Prostate gland (tissue), 2 donors: ENCODE measurements at places on chromosomes 5 and 9. TPM values are rescaled to one million over a fixed set of nuclear protein-coding genes. Genes with fewer than 3 reads are reported as not detected.
A peak's percentile ranks its signal among the peaks of the same experiment; 100 is the strongest.

- no peak overlapping the region for H3K4me3 ChIP-seq
- no peaks in the 10 kb centered on the region for H3K27me3 ChIP-seq
- H3K4me1 ChIP-seq, result no peaks in the 10 kb centered on the region
- no peak for DNase-seq
- no peak overlapping the region for H3K27ac ChIP-seq
Measured at GRCh38 chr5:76808141-76808691, 10.6 kb upstream of the F2RL1 start.

DNA sequence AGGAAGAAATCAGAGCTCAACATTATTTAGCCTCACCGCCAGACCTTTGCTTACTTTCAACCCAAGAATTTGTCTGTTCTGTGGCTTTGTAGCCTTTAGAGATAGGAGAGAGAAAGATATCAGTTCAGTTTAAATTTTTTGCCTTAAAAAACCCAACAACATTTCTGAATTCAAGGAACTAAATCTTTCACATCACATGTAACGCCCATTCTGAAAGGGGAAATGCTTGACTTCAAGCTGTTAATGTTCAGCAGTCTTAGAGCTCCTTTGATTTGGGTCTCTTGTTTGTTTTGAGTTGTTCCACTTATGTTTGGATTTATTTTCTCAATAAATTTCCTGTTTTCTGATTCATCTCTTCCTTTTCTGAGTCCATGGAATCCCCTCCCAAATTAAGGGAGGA is 294.5 kb downstream of the ARHGAP26 start:
- no peaks in the 10 kb centered on the region for H3K27me3 ChIP-seq
- DNase-seq, result no peak
- no peaks in the 10 kb centered on the region for H3K36me3 ChIP-seq
- H3K27ac ChIP-seq, result no peak overlapping the region

DNA sequence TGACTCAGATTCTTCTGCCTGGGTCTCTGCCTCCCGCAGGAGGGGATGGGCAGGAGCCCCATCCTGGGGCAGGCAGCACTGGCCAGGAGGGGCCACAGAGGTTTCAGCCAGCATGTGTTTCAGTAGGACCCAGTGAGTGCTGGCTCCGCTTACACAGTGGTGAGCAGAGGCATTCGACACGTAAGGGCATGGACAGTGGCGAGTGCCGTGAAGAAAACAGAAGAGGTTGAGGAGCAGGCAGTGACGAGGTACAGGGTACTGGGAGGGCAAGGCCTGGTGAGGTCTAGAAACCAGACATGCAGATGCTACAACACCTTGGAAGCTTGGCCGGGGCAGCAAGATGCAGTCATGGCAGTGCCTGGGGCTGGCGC is 41.5 kb downstream of the CACNA1B start:
- no peaks in the 10 kb centered on the region for H3K4me1 ChIP-seq
- no peak overlapping the region for H3K4me3 ChIP-seq
- H3K36me3 ChIP-seq, result no peaks in the 10 kb centered on the region
- H3K27ac ChIP-seq, result no peak overlapping the region
- no peaks in the 10 kb centered on the region for H3K27me3 ChIP-seq

DNA sequence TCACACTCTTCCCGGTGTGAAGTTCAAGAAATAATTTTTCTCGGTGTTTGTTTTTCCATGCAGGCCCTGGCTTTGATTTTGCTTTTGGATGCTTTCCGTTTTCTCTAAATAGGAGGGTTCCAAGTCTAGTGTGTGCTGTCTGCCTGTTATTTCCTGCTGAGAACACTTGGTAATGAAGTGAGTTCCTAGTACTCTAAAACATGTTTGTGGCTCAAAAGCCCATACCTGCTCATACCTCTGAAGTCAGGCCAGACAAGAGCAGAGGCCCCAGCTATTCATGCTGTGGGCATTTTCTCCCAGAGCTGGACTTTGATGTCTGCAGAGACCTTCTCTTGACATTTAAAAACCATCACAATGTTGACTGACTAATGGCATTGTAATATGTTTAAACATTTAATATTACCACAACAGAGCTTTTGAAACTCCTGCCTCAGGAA is 211.2 kb downstream of the GOLPH3 start:
- no peak overlapping the region for H3K4me3 ChIP-seq
- no peaks in the 10 kb centered on the region for H3K27me3 ChIP-seq
- H3K27ac ChIP-seq, result peak overlapping the region; percentile 17
- H3K36me3 ChIP-seq, result no peaks in the 10 kb centered on the region
- no peak for DNase-seq
- peaks cover 6% of the 10 kb centered on the region for H3K4me1 ChIP-seq

GRCh38 chr5:173140769-173141168 is 3.6 kb upstream of the BNIP1 start:
- no peak for DNase-seq
- H3K27ac ChIP-seq, result no peak overlapping the region
- H3K27me3 ChIP-seq, result no peaks in the 10 kb centered on the region
- no peaks in the 10 kb centered on the region for H3K4me1 ChIP-seq
- H3K36me3 ChIP-seq, result no peaks in the 10 kb centered on the region

GRCh38 chr5:137935190-137935589 is 45.9 kb downstream of the PKD2L2 start:
- no peaks in the 10 kb centered on the region for H3K4me1 ChIP-seq
- H3K36me3 ChIP-seq, result no peaks in the 10 kb centered on the region
- H3K4me3 ChIP-seq, result no peak overlapping the region
- DNase-seq, result no peak

DNA sequence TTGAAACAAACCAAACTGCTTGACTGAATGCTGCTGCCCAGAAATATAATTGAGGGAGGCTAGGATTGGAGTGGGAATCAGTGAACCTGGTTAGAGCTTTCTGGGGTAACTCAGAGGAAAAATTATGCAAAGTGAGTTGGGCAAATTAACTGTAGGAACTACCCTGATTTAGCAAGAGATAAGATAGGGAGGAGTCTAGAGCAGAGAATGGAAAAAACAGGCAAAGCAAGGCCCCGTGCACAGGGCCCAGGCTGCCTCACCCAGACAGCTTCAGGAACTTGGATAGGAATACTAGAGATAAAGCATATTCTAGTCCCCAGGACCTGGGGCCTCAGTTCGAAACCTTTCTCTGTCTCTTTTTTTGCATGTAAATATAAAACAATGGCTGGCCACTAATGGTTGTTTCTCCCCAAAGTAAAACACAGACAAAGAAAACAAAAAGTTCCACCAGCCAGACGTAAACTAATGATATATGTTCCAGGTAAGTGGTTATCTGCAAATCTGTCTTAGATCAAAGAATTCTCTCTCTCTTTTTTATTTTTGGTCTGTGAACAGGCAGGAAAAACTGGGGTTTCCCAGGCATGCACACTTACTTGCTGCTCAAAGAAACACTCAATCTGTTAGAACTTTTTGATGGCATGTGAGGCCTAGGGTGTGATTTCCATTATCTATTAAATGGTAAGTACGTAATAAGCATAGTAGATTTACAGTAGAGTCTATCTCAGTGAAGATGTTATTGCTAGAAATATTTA is 168.1 kb upstream of the MAP3K1 start:
- H3K4me3 ChIP-seq, result no peak overlapping the region
- no peak for DNase-seq
- no peaks in the 10 kb centered on the region for H3K4me1 ChIP-seq
- no peaks in the 10 kb centered on the region for H3K36me3 ChIP-seq
- no peaks in the 10 kb centered on the region for H3K27me3 ChIP-seq

DNA sequence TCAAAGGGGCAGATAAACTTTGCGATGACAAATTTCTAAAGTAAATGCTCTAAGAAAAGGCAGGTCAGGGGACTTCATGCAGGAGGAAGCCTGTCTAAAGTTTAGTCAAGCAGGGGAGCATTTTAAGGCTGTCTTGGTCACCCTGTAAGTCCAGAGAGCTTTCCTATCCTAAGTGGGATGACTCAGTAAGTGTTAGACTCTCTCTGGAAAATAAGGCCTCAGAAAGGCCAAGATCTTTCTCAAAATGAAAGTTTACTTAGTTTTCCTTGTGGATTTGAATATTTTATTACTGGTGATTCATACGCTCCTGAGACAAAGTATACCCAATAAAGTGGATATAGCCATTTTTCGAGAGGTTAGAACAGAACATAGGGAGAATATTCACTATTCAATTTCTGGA is 806.9 kb upstream of the CDH9 start:
- no peaks in the 10 kb centered on the region for H3K4me1 ChIP-seq
- H3K36me3 ChIP-seq, result no peaks in the 10 kb centered on the region
- H3K27me3 ChIP-seq, result no peaks in the 10 kb centered on the region
- no peak for DNase-seq

GRCh38 chr5:94564812-94565211 is 53.6 kb downstream of the KIAA0825 start:
- H3K4me3 ChIP-seq, result no peak overlapping the region
- H3K4me1 ChIP-seq, result no peaks in the 10 kb centered on the region
- no peak overlapping the region for H3K27ac ChIP-seq
- no peak for DNase-seq
- no peaks in the 10 kb centered on the region for H3K36me3 ChIP-seq
- H3K27me3 ChIP-seq, result no peaks in the 10 kb centered on the region

GRCh38 chr5:141477815-141478214 is 2.0 kb downstream of the PCDHGC3 start:
- H3K4me3 ChIP-seq, result peak overlapping the region; percentile 50
- no peak overlapping the region for H3K27ac ChIP-seq
- H3K4me1 ChIP-seq, result peaks cover 2% of the 10 kb centered on the region
- no peaks in the 10 kb centered on the region for H3K27me3 ChIP-seq
- no peaks in the 10 kb centered on the region for H3K36me3 ChIP-seq

GRCh38 chr5:9094582-9094981 is 451.3 kb downstream of the SEMA5A start:
- no peaks in the 10 kb centered on the region for H3K27me3 ChIP-seq
- H3K4me1 ChIP-seq, result no peaks in the 10 kb centered on the region
- H3K36me3 ChIP-seq, result no peaks in the 10 kb centered on the region
- no peak for DNase-seq
- no peak overlapping the region for H3K27ac ChIP-seq
- H3K4me3 ChIP-seq, result no peak overlapping the region

- H3K36me3 ChIP-seq, result no peaks in the 10 kb centered on the region
- no peak overlapping the region for H3K27ac ChIP-seq
Measured at GRCh38 chr5:60830581-60831127, 13.4 kb downstream of the ELOVL7 start.

DNA sequence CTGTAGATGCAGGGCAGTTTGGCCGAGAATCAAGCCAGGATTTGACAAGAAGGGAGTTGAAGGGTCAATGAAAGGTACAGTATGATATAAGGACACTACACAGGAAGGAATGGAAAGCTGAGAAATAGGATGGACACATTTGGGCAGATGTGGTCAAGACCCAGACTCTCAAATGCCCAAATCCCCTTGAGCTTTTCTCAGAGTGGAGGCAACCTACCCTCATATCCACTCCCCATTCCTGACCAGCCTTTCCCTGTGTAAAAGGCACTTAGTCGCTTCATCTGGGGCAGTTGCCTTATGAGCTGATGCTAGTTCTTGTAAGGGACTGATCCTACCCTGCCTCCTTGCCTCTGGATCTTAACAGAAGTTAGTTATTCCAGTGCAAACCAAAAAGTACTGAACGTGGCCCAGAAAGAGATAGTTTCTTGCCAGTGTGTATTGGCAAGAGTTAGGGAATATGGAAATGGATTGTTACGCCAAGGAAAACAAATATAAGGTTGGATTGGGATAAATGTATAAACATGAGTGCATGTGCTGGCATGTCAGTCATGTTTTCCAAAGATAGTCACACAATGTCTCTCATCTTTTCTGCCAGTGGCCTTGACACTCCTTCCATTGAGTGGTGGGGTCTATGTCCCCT is 4.1 kb upstream of the MCCC2 start:
- H3K4me3 ChIP-seq, result no peak overlapping the region
- DNase-seq, result peak; percentile 50
- H3K4me1 ChIP-seq, result peaks cover 9% of the 10 kb centered on the region
- no peaks in the 10 kb centered on the region for H3K36me3 ChIP-seq

DNA sequence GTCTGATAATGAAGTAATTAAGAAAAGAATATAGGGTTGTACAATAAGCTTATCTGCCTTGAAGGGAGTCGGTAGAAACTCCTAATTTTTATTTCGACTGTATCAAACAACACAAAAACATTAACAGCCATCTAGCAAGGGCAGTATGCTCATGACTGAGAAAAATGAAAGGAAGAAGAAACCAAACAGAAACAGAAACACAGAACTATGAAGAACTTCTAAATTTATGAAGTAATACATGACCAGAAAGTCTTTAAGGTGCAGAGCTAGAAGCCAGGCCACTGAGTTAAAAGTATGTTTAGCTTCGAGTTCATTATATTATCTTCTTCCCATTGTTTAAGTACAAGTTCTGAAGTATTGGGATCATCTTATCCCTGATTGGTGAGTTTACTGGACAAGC is 367.3 kb upstream of the C9orf72 start:
- H3K27ac ChIP-seq, result no peak overlapping the region
- no peaks in the 10 kb centered on the region for H3K27me3 ChIP-seq
- H3K4me1 ChIP-seq, result no peaks in the 10 kb centered on the region
- DNase-seq, result no peak
- H3K4me3 ChIP-seq, result no peak overlapping the region

DNA sequence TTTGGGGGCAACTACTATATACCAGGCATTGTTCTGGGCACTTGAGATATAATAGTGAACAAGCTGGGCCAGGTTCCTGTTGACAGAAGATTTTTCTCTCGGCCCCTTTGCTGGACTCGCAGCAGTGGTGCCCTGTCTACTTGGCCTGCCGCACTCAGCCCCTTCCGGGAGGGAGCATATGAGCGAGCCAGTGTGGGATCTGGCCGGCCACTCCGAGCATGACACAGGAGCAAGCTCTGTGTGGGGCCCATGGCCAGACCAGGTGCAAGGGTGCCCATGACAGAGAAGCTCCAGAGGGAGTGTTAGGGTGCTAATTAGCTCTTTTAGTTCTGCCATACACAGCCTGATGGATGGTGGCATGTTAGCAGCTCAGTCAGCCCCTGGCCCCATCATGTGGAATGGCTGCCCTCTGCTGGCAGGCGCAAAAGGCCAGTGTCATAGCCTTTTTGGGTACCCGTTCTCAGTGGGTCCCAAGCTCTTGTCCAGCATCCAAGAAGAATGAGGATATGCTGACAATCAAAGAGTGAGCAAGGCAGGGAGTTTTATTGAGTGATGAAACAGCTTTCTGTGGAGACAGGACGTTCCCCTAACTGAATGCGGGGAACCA is 9.3 kb upstream of the KIF4B start:
- no peak overlapping the region for H3K27ac ChIP-seq
- no peaks in the 10 kb centered on the region for H3K4me1 ChIP-seq
- no peak overlapping the region for H3K4me3 ChIP-seq

GRCh38 chr5:54915466-54916027 is 69.8 kb downstream of the ESM1 start:
- no peaks in the 10 kb centered on the region for H3K4me1 ChIP-seq
- no peak overlapping the region for H3K4me3 ChIP-seq
- H3K36me3 ChIP-seq, result no peaks in the 10 kb centered on the region
- DNase-seq, result no peak
- no peak overlapping the region for H3K27ac ChIP-seq

- no peak overlapping the region for H3K4me3 ChIP-seq
- H3K36me3 ChIP-seq, result no peaks in the 10 kb centered on the region
- H3K27me3 ChIP-seq, result no peaks in the 10 kb centered on the region
- no peaks in the 10 kb centered on the region for H3K4me1 ChIP-seq
- no peak overlapping the region for H3K27ac ChIP-seq
Measured at GRCh38 chr5:144503123-144503522, 332.4 kb downstream of the KCTD16 start.

GRCh38 chr5:79513704-79514390 is at the start of gene HOMER1:
Gene HOMER1 (minus strand): TSS chr5:79514134. CDS start chr5:79512774, 1,360 bp downstream.
- no peaks in the 10 kb centered on the region for H3K36me3 ChIP-seq
- peak within 1 kb of the TSS; percentile 95 for H3K27ac ChIP-seq
- H3K4me3 ChIP-seq, result peak within 1 kb of the TSS; percentile 82
- peak; percentile 65 for DNase-seq

The HARS1 gene
- 54.3 TPM for total RNA-seq

The CFAP157 gene
- total RNA-seq, result 2.8 TPM

The FBXL7 gene
- total RNA-seq, result 21.2 TPM

The IRF1 gene
- total RNA-seq, result 42.2 TPM

The PROB1 gene
- 2.4 TPM for total RNA-seq

The MZB1 gene
- total RNA-seq, result 2.7 TPM

The ANKS6 gene
- 18.8 TPM for total RNA-seq

The RORB gene
- 1.4 TPM for total RNA-seq

The OR1J2 gene
- not detected for total RNA-seq

The FBP2 gene
- total RNA-seq, result not detected

The NUTM2F gene
- 0.40 TPM for total RNA-seq

The IGIP gene
- 13.8 TPM for total RNA-seq
